ENCODE measurements at places on chromosomes 11 and 22.

DNA sequence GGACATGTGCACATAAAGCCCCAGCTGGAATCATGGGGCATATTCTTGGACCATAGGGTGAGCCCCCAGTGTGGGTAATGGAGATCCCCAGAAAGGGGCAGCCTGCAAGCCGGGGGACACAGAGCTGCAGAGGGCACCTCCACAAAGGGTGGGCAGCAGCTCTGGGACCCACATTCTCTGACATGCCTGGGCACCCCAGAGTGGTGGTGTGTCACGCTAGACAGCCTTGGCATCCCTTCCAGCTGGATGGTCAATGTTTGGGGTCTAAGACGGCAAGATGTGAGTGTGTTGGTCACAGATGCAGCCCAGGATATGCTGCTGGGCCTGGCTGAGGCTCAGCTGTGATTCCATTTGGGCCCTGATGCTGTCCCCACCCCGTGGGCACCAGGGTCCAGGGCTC is 9.7 kb downstream of the ADORA2A start:
- no peak for DNase-seq

- DNase-seq, result no peak
Measured at GRCh38 chr11:118621071-118621783, 13.8 kb downstream of the PHLDB1 start.

DNA sequence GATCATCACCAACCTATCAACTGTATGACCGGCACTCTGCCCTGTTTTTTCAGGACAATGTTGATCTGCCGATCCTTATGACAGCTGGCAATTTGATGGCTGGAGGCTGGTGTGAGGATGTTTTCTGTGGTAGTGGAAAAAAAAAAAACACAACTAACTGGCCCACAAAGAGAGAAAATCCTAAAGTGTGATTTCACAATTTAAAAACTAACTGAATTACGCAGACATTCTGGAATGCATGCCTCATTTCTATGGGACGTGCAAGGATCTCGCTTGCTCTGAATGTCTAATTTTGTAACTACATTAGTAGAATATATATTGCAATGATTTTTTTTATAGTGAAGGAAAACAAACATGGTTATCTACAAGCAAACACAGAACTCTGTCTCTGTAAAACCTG is 590.5 kb downstream of the ETS1 start:
- DNase-seq, result no peak

DNA sequence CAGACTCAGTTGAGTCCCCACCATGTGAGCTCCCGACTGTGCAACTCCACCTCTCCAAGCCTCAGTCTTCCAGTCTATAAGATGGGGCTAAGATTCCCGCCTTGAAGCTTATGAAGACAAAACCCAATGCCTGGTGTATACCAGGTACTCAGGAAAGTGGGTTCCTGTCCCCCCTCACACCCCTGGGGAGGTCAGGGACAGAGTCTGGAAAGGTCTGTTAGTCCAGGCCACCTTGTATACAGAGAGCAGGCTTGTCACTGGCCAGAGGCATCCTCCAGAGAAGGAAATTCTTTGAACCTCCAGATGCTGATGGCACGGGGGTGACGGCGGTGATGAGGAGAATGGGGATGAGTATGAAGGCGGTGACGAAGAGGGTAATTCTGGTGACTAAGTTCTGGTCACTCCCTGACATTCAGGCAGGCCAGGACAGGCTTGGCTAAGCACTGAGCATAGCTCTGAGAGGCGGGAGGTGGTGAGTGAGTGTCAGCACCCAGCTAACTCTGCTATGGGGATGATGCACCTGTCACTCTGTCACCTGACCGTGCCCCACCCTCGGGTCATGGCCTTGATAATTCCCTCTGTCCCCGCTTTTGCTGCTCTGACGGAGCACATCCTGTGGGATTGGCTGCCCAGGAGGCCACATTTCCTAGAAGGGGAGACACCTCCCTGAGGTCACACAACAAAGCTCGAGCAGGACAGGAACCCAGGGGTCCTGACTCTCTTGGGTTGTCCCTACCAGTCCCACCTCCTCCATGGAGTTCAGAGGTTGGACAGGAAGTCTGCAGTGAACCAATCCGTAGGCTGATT is 30.9 kb upstream of the CSNK1E start:
- DNase-seq, result no peak

GRCh38 chr22:42356533-42356932 is 75.7 kb downstream of the NFAM1 start:
- DNase-seq, result no peak

DNA sequence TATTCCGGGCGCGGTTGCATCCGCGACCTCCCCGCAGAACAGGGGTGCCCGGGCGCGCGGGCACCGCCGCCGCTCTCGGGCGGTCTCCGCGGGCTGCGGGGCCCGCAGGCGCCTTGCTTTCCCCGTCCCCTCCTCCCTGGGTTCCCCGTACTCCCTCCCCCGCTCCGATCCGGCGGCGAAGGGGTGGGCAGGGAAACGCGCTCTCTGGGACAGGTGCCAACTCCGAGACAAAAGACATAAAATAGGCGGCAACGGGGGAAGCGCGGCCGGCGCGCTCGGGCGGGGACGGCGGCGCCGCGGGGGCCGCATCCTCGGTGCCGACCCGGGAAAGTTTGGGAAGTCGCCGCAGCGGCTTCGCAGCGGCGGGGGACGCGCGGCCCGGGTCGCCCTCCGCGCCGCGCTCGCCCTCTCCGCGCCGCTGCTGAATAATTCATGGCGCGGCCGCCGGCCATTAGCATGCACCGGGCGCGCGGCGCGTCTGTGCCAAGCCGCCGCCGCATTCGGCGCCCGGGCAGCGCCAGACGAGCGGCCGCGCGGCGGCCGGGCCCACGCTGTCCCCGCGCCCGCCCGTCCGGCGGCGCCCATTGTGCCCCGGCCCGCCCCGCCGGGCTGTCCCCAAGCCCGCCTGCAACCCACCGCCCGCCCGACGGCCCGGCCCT is 78.7 kb upstream of the PPARA start:
- no peak for DNase-seq

DNA sequence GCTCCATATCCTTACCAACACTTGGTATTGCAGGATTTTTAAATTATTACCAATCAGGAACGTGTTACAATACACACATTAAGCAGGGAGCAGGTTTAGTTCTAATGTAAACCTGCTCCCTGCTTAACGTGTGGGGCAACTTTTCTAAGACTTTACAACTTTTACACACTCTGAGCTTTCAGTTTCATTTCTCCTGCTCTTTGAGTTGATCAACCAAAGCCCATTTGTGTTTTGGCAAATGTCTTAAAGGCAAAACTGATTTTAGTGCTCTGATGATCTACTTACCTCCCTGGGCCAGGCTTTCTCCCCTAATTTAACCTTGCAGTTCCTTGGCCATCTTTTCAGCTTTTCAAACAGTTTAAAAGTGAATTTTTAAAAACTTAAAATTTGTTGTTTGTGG is 70.9 kb downstream of the ZBTB44 start:
- DNase-seq, result no peak

DNA sequence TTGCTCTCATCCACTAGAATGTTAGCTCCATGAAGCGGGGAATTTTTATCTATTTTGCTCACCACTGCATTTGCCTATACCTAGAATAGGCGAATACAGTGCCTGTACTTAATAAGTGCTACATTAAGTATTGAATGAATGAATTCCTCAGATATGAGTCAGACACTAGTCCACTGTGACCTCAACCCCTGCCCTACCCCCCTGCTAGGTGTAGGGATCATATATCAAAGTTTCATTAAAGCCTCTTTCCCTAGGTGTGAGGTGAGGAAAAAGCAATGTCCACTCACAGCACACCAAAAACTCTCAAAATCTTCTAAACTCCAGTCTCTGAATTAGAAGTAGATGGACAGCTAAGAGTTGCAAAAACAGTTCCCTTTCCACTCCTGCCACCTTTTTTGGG is 9.8 kb upstream of the PSMA1 start:
- DNase-seq, result no peak

All from activated CD8-positive, alpha-beta memory T cell treated with anti-CD3 and anti-CD28 coated beads for 1 hour (primary cell).